ENCODE measurements at places on chromosomes 13 and 19. TPM values are rescaled to one million over a fixed set of nuclear protein-coding genes. Genes with fewer than 3 reads are reported as not detected.

The RXFP2 gene
- total RNA-seq, result not detected

The AP1M2 gene
- 2.5 TPM for total RNA-seq

The DAPK3 gene
- 65.9 TPM for total RNA-seq

The SPRY2 gene
- total RNA-seq, result 9.2 TPM

The ANGPTL4 gene
- total RNA-seq, result 1.7 TPM

The PNMA8A gene
- 12.8 TPM for total RNA-seq

The HIPK4 gene
- total RNA-seq, result 0.15 TPM

DNA sequence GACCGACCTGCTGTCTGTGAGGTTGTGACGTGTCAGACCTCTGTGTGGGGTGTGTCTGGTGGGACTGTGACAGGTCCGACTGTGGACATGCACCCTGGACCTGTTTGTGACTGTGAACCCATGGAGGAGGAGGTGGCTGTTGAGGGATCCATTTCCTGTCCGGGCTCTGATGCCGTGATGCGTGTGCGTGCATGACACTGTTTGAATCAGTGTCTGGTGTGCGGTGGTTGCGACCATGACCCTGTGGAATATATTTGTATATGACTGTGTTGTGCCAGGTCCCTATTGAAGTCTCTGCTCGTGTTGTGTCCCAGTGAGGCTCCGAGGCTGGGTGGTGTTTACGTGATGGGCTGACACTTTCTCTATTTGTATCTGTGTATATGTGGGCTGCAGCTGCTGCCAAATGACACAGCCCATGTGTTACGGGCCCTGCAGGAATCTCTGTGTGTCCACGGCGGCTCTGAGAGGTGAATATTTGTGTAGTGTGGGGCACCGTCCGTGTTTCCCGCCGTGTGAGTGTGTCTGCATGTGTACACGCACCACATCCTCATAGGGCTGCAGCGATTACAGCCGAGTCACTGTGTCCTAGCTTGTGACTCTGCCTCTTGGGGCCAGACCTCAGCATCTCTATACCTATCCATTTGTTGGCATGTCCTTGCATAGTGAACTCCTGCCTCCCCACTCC is 18.3 kb downstream of the CCDC97 start:
- H3K27me3 ChIP-seq, result no peaks in the 10 kb centered on the region
- peaks cover 30% of the 10 kb centered on the region for H3K36me3 ChIP-seq
- no peak for DNase-seq
- peak overlapping the region; percentile 77 for H3K27ac ChIP-seq
- H3K4me3 ChIP-seq, result no peak overlapping the region
- H3K4me1 ChIP-seq, result peaks cover 21% of the 10 kb centered on the region

DNA sequence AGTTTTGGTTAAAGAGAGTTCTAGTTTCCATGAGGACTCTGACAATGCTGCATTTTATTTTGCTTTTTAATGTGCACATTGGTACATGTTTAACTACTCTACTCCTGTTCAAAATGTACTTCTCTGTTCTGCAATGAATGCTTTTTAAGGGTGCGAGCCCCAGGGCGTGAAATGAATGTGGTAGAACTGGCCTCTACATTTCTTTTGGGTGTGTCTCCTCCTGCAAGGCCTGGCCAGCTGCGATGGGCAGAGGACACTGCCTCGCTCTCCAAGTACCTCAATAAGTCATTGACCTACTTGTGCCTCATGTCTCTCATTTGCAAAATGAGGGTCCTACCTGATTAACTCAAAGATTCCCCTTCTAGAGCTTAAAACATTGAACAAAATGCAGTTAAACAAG is 6.7 kb downstream of the RGS9BP start:
- no peak overlapping the region for H3K27ac ChIP-seq
- H3K36me3 ChIP-seq, result no peaks in the 10 kb centered on the region
- DNase-seq, result no peak
- H3K27me3 ChIP-seq, result no peaks in the 10 kb centered on the region

GRCh38 chr19:29845574-29846176 is 33.9 kb downstream of the CCNE1 start:
- peaks cover 41% of the 10 kb centered on the region for H3K27me3 ChIP-seq
- no peaks in the 10 kb centered on the region for H3K36me3 ChIP-seq
- peak overlapping the region; percentile 48 for H3K4me3 ChIP-seq
- H3K27ac ChIP-seq, result no peak overlapping the region

DNA sequence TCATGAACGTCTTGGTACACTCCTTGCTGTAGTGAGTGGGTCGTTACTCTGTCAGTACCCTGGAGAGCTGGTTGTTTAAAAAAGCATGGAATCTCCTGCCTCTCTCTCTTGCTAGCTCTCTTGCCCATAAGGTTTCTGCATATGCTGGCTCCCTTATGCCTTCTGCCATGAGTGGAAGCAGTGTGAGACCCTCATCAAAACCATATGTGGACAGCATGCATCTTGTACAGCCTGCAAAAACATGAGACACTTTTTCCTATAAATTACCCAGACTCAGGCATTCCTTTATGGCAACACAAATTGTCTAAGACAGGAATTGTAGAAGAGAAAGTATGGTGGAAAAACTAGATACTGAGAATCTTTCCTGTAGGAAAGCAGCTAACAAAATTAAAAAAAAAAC is 516.3 kb downstream of the SLITRK6 start:
- peaks cover under 1% of the 10 kb centered on the region for H3K4me1 ChIP-seq
- H3K27me3 ChIP-seq, result no peaks in the 10 kb centered on the region
- no peaks in the 10 kb centered on the region for H3K36me3 ChIP-seq
- H3K4me3 ChIP-seq, result no peak overlapping the region

- no peak for DNase-seq
- no peak overlapping the region for H3K4me3 ChIP-seq
- H3K27ac ChIP-seq, result no peak overlapping the region
- H3K36me3 ChIP-seq, result no peaks in the 10 kb centered on the region
Measured at GRCh38 chr13:95128045-95128643, 173.1 kb downstream of the ABCC4 start.

DNA sequence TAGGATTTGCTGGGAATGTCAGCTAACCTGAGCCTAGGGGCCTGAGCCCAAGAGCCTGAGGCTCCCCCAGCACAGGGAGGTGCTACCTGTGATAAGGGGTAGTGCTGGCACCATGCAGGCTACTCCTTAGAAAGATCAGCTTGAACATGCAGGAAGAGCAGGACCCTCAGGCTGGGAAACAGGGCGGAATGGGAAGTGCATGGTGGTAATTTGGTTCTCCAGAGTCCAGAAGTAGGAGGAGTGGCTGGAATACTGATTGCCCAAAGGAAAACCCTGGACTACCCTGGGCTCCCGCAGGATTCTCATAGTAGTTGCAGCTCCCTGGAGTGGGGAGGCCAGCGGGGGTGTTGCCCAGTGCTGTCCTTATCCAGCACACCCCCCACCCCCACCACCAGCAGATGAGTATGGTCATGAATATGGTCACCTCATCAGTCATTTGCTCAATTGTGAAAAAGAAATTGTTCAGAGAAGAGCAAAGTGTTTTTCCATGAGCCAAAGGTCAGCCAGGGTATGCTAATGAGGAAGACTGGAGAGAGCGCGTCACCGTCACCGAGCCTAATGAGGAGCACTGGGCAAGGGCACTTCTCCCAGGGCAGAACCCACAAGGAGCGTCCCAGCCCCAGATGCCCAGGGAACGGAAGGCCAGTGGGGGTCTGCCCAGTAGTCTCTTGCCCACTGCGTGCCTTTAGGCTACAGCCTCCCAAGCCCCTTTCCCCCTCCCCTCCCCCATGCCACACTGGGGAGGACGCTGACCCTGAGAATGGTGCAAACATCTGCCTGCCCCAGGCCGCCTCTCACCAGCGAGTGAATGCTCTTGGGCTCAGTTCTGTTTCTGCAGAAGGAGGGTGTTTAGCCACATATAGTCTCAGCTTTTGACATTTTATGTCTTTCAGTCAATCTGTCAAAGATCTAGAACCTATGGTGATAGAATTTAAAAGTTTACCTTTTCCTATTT is 5.3 kb downstream of the SLC25A15 start:
- H3K27ac ChIP-seq, result no peak overlapping the region
- H3K4me3 ChIP-seq, result no peak overlapping the region
- no peak for DNase-seq
- H3K4me1 ChIP-seq, result no peaks in the 10 kb centered on the region

DNA sequence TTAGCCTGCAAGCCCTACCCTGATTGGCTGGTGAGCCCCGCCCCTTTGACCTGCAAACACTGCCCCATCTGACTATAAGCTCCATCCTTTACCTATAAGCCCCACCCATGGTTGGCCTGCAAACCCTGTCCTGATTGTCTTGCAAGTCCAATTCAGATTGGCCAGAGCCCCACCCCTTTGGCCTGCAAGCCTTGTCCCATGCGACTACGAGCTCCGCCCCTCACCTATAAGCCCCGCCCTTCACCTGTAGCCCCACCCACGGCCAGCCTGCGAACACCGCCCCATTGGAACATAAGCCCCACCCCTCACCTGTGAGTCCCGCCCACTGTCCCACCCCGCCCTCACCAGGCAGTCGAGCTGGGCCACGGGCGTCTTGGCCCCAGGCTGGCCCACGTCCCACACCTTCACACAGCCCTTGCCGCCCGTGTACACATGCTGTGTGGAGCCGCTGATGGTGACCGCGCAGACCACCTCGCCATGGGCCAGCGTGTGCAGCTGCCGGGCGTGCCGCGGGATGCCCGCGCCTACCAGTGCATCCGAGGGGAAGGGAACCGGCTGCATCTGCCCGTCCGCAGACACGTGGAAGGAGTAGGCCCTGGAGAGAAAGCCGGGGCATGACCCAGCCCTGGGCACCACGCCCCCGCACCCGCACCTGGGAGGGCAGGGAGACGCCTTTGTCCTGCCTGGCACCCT is 22.9 kb downstream of the TLE2 start:
- no peaks in the 10 kb centered on the region for H3K36me3 ChIP-seq
- H3K27me3 ChIP-seq, result no peaks in the 10 kb centered on the region
- no peak overlapping the region for H3K27ac ChIP-seq
- no peak for DNase-seq
- H3K4me1 ChIP-seq, result no peaks in the 10 kb centered on the region
- H3K4me3 ChIP-seq, result no peak overlapping the region

DNA sequence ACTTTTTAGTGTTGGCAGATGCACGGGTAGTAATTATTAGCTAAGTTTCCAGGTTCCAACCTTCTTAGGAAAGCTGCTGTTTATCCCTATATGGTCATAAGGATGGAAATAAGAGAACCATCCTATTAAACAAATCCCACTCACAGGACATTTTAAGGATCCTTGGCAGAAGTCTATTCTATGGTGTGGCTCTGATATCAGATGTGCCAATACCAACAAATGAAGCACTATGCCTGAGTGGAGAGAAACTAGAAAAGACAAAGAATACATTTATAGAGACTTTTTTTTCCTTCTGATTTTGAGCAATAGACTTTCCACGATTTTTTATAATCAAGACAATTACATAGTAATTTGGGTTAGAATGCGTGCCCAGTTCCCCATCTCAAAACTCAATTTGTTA is 12.6 kb downstream of the PCDH17 start:
- no peaks in the 10 kb centered on the region for H3K27me3 ChIP-seq
- H3K27ac ChIP-seq, result no peak overlapping the region
- no peak for DNase-seq

DNA sequence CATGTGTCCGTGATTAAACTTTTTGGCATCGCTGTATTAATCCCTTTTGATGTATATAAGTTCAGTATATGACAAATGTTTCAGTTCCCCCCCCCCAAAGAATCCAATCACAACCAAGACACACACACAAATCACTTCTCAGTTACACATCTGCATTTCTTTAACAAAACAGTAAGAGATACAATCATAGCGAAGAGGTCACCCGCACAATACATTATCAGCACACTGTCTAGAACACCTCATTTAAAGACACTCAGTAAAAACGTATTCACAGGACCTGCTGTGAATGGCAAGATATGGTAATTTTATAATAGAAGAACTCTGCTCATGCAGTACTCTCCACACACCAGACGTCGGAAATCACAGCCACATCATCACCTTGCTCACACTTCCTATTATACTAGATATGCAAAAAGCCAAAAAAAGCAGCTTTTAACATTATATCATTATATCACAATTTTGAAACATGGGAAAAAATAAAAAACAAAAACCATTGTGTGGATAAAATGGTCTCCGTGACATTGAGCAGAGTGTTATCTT is 71.4 kb upstream of the XPO4 start:
- H3K36me3 ChIP-seq, result peaks cover 15% of the 10 kb centered on the region
- no peaks in the 10 kb centered on the region for H3K4me1 ChIP-seq
- no peak overlapping the region for H3K4me3 ChIP-seq
- DNase-seq, result no peak

GRCh38 chr19:35086455-35086854 is 29.2 kb upstream of the FXYD3 start:
- no peak overlapping the region for H3K27ac ChIP-seq
- H3K4me3 ChIP-seq, result no peak overlapping the region
- peaks cover 5% of the 10 kb centered on the region for H3K4me1 ChIP-seq
- H3K27me3 ChIP-seq, result no peaks in the 10 kb centered on the region
- no peaks in the 10 kb centered on the region for H3K36me3 ChIP-seq
- DNase-seq, result no peak

DNA sequence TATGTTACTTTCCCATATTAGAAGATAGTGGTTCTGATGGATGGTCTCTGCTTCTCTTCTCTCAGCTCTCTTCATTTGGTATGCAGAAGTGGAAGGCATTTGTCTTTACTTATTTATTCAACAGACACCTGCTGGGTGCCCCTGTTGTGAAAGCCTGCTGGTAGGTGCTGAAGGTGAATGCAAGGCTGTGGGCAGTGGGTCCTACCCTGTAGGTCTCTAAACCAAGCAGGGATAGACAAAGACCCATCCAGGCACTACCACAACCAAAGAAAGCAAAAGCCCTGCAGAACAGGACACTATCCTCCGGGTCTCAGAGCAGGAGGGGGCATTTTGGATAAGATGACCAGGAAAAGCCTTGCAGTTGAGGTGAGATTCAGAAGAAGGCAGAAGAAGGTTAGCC is 106.1 kb downstream of the STARD13 start:
- DNase-seq, result no peak
- peaks cover 9% of the 10 kb centered on the region for H3K36me3 ChIP-seq
- no peaks in the 10 kb centered on the region for H3K27me3 ChIP-seq
- H3K27ac ChIP-seq, result peak overlapping the region; percentile 98
- H3K4me3 ChIP-seq, result no peak overlapping the region
- H3K4me1 ChIP-seq, result peaks cover 94% of the 10 kb centered on the region

DNA sequence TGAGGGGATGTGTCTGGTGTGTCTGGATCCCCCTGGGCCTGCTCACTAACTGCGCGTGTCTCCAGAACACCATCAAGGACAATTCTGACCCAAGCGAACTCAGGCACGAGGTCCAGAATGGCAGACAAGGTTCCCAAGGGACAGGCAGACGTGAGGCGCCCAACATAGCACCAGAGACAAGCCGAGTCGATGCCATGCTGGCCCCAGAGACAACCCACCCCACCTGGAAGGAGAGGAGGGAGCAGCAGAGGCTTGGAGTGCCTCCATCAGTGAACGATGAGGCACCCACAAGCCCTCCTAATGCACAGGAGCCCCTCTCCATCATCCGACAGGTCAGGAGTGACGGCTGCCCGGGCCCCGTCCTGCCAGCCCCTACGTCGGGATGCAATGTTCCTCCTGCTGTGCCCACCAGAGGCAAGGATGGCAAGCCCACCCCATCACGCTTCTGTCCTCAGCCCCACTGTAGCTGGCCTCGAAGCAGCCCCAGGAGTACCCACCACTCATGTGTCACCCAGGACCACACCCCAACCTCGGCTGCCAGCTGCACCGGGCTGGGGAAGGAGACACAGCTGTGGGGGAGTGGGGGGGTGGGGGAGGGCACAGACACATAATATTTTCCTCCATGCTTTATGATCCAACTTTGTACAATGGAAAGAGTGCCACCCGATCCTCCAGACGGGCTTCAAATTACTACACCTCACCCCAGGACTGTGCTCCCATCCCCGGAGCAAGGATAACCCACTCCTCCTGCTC is 11.8 kb downstream of the AP3D1 start:
- no peak overlapping the region for H3K4me3 ChIP-seq
- H3K27me3 ChIP-seq, result no peaks in the 10 kb centered on the region
- peak overlapping the region; percentile 47 for H3K27ac ChIP-seq
- DNase-seq, result no peak
